ENCODE measurements at places on chromosomes 11 and 22. TPM values are rescaled to one million over a fixed set of nuclear protein-coding genes. Genes with fewer than 3 reads are reported as not detected.

DNA sequence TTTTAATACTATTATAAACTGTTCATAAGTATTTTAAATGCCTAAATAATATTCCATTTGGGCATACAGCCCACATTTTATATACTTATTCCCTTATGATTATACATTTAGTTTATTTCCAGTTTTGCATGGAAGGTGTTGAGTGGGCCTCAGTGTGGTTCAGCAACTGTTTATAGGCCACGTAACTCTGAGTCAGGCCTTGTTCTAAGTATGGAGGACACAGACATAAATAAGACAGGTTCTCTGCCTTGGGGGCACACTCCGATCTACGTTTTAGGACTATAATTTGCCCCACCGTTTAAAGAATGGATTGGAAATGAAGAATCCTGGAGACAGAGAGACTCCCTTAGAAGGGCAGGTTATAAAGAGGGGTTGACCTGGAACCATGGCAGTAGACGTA lies 212.2 kb upstream of the TBCEL start:
- no peak overlapping the region for H3K27ac ChIP-seq
- H3K4me1 ChIP-seq: no peaks in the 10 kb centered on the region
- DNase-seq: no peak
- no peaks in the 10 kb centered on the region for H3K36me3 ChIP-seq

DNA sequence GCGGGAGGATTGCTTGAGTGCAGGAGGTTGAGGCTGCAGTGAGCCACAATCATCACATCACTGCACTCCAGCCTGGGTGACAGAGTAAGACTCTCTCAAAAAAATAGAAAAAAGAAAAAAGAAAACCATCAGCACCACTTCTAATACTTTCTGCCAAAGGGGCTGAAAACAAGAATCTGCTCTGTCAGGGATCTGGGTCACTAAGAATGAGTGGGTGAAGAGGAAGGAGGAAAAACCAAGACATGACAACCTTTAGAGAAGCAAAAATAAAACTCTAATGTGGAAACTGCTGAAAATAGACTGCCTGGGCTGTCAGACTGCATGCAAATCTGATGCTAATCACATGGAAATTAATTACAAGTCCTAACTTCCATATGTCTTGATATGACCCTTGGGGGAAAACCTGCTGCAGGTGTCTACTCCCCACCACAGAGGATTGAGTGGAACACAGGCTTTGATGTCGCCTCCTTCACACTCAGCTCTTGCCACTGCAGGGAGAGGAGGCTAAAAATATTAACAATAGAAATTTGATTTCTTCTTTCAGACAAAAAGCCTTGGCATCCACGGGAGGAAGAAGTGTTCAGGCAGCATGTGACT lies 62.5 kb upstream of the CRTAM start:
- H3K4me3 ChIP-seq: no peak overlapping the region
- H3K27me3 ChIP-seq: no peaks in the 10 kb centered on the region
- peaks cover 24% of the 10 kb centered on the region for H3K4me1 ChIP-seq
- no peak overlapping the region for H3K27ac ChIP-seq

The APOL5 gene
- not detected for total RNA-seq

DNA sequence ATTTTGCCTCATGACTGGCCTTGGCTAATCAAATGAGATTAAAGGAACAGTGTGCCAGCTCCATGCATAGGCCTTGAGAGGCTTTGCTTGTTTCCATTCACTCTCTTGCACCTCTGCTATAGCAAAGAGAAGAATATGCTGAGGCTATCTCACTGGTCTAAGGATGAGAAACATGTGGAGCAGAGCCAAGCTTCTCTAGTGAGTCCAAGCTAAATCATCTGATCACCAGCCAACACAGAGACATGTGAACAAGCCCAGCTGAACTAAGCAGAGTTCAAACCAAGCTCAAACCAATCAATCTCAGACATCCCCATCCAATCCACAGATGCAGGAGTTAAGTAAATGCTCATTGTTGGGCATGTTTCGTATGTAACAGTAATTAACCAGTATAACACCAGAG lies 69.4 kb upstream of the API5 start:
- DNase-seq: no peak
- no peaks in the 10 kb centered on the region for H3K36me3 ChIP-seq
- H3K4me1 ChIP-seq: no peaks in the 10 kb centered on the region
- H3K27ac ChIP-seq: no peak overlapping the region
- H3K4me3 ChIP-seq: no peak overlapping the region

GRCh38 chr11:8917157-8917825 lies 6.3 kb downstream of the AKIP1 start:
- H3K27ac ChIP-seq: peak overlapping the region; percentile 59
- H3K36me3 ChIP-seq: no peaks in the 10 kb centered on the region
- peaks cover 28% of the 10 kb centered on the region for H3K4me1 ChIP-seq

- no peaks in the 10 kb centered on the region for H3K36me3 ChIP-seq
- no peak overlapping the region for H3K4me3 ChIP-seq
- no peak overlapping the region for H3K27ac ChIP-seq
- H3K27me3 ChIP-seq: peaks cover 43% of the 10 kb centered on the region
These were observed 4.3 kb downstream of the LARGE2 start for GRCh38 chr11:45926536-45927331.

- no peaks in the 10 kb centered on the region for H3K27me3 ChIP-seq
- H3K36me3 ChIP-seq: peaks cover 64% of the 10 kb centered on the region
- no peak for DNase-seq
- no peak overlapping the region for H3K27ac ChIP-seq
- no peak overlapping the region for H3K4me3 ChIP-seq
- H3K4me1 ChIP-seq: peaks cover 20% of the 10 kb centered on the region
These were observed 4.4 kb downstream of the TMEM258 start for GRCh38 chr11:61787928-61788491.

The TP53AIP1 gene
- total RNA-seq: not detected

DNA sequence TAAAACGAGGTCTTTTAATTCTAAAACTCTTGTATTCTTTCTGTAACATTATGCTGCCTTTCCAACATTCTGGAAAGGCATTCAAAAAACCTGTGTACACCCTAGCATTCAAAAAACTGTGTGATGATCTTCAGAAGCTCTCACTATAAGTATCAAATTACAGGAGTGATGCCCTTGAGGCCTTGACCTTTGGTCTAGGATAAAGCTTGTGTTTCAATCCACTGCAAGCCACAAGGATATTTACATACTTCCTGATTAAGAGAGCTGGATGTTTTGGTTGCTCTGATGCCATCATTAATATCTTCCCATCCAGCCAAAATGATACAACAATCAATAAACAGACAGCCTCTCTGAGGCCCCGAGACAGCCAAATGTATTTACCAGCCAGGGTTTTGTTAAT lies 11.9 kb downstream of the CLPB start:
- H3K4me1 ChIP-seq: peaks cover 21% of the 10 kb centered on the region
- peaks cover 15% of the 10 kb centered on the region for H3K36me3 ChIP-seq
- DNase-seq: no peak
- no peak overlapping the region for H3K4me3 ChIP-seq

DNA sequence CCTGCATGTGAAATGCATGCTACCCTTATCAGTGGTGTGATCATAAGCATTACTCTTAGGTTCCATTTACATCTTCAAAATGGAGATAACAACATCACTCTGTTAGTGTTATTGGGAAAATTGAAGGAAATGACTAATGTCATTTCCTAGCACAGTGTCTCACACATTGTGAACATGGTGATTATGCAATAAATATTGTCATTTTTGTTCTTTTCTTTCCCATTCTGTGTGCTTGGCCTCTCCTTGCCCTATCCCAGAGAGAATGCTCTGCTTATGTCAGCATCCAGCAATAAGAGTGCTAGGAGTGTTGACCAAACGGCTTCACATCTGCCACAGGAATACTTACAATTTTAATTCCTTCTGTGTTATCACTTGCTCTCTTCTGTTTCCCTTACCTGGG lies 1024.1 kb upstream of the CCDC90B start:
- H3K27me3 ChIP-seq: no peaks in the 10 kb centered on the region
- DNase-seq: no peak
- no peak overlapping the region for H3K4me3 ChIP-seq
- no peak overlapping the region for H3K27ac ChIP-seq
- H3K36me3 ChIP-seq: no peaks in the 10 kb centered on the region
- H3K4me1 ChIP-seq: no peaks in the 10 kb centered on the region

- H3K27me3 ChIP-seq: no peaks in the 10 kb centered on the region
- no peak overlapping the region for H3K4me3 ChIP-seq
- H3K27ac ChIP-seq: no peak overlapping the region
- DNase-seq: no peak
- no peaks in the 10 kb centered on the region for H3K36me3 ChIP-seq
These were observed 64.0 kb downstream of the SOX6 start for GRCh38 chr11:16292167-16292859.

DNA sequence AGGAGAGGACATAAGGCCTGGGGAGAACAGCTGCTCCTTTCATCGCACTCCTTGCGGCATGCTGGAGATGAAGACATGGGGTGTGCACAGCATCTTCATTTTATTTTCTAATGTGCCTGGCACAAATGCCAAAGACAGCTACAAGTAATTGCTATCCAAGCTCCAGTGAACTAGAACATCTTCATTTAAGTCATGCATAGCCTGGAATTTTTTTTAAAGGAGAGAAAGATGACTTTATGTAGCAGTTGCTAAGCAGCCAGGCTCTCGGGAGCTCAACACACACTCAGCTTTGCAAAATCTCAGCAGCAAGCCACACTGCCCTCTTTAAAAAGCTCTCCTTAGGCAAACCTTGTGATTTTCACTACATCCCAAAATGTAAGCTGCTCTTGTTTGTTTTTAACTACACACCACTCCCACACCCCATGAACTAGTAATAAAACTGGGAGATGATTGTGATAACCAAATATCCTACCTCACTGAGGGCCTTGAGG lies 164.5 kb upstream of the POU2AF2 start:
- no peak overlapping the region for H3K27ac ChIP-seq
- H3K4me3 ChIP-seq: no peak overlapping the region
- no peaks in the 10 kb centered on the region for H3K36me3 ChIP-seq
- no peak for DNase-seq
- no peaks in the 10 kb centered on the region for H3K27me3 ChIP-seq
- no peaks in the 10 kb centered on the region for H3K4me1 ChIP-seq

The GRM5 gene
- total RNA-seq: not detected

The C11orf52 gene
- 6.2 TPM for total RNA-seq

DNA sequence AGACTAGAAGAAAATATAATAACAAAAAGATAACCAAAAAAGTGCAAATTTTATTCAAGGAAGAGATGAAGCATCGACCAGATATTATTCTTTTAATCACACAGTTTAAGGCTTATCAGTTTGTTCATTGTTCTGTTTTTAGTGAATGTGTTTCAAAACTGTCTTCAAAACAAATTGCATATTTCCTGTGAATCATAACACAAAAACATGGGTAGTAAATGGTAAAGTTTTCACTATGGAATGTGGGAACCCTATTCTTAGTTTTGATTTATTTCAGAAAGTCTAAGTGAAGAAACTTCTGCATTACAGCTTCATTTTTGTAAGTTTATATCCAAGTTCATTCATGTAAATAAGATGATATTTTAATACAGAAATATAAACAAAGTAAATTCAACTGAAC lies 207.6 kb upstream of the LUZP2 start:
- DNase-seq: no peak
- no peaks in the 10 kb centered on the region for H3K36me3 ChIP-seq
- H3K27me3 ChIP-seq: no peaks in the 10 kb centered on the region
- H3K27ac ChIP-seq: no peak overlapping the region
- H3K4me3 ChIP-seq: no peak overlapping the region

The KIAA1671 gene
- 35.0 TPM for total RNA-seq

DNA sequence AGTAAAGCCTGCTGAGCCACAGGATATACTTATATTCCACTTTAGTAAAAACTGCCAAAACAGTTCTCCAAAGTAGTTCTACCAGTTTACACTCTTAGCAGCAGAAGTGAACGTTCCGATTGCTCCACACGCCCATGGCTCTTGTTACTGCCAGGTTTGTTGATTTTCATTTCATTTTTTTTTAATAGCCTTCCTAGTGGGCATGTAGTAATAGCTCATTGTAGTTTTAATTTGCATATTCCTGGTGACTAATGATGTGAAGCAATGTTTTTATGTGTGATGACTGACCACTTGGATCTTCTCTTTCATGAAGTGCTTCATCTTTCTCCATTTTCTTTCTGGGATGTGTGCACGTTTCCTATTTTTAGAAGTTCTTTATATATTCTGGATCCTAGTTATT lies 4.8 kb upstream of the C11orf97 start:
- no peaks in the 10 kb centered on the region for H3K36me3 ChIP-seq
- peaks cover 10% of the 10 kb centered on the region for H3K27me3 ChIP-seq
- H3K27ac ChIP-seq: no peak overlapping the region
- no peak overlapping the region for H3K4me3 ChIP-seq

- H3K27ac ChIP-seq: peak overlapping the region; percentile 91
- peak overlapping the region; percentile 57 for H3K4me3 ChIP-seq
- H3K27me3 ChIP-seq: peaks cover 11% of the 10 kb centered on the region
- DNase-seq: peak; percentile 93
- H3K4me1 ChIP-seq: peaks cover 46% of the 10 kb centered on the region
These were observed 4.3 kb upstream of the AMPD3 start for GRCh38 chr11:10450462-10451425.

Data from left lung (tissue), 14 donors.